Retina (tissue), 1 donor: ENCODE measurements at places on chromosomes 12 and 14.

DNA sequence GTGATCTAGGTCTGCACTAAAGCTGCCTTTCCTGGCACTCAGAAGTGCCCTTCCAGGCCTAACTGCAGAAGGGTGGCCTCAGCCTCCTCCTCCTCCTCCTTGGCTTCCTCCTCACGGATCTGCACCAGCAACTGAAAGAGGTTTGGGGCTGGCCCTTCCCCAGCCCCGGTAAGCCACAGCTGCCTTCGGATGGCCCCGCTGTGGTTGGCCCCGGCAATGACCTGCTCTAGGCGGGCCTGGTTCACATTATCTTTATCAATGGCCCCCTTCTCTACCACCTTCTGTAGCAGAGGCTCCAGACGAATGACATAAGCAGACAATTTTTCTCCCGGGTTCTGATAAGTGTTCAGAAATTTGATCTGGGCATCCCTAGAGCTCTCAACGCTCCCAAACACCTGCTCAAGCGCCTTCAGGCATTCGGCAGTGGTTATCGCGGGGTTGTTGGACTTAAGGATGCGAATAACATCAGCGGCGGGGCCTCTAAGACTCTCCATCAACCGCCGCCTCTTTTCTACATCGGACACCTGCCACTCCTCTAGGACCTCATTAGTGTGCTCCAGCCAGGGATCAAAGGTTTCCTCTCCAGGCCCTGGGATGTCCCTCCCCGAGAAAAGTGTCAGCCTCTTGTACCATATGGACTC is 1.5 kb downstream of the PNMA1 start:
- peak; percentile 78 for DNase-seq

DNA sequence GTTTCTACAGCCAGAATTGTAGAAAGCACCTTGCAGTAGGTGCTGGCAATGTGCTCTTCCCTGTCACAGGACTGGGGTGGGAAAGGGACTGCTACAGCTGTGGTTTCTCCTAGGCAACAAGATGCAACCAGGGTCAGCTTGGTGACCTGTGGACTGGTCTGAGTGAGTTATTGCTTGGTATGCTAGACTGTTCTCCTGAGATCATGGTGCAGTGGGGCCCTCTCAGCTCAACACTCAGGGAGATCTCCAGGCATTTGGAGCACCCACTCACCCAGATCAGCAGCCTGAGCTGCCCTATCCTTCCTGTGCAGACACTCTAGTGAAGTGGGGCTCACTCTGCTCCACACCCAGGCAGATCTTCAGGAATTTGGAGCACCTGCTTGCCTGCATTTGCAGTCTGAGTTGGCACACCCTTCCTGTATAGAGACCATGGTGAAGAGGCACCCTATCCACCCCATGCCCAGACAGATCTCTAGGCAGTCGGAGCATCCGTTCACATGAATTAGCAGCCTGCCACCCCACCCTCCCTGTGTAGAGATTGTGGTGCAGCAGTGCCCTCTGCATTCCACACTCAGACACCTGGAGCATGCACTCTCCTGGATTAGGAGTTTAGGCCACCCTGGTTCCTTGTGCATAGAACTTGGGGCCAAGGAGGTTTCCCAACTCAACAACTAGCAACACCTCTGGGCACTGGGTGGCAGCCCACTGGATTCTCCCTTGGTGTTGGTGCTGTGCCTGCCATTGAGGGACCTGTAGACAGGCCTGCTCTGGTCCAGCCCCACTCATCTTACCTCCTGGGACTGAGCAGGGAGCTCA is 3.8 kb upstream of the FAM186B start:
- DNase-seq = no peak

GRCh38 chr12:122845865-122846621 is 10.8 kb downstream of the HIP1R start:
- DNase-seq = no peak

GRCh38 chr12:2811801-2812200 is 667 bp upstream of the ITFG2 start:
- peak; percentile 31 for DNase-seq

DNA sequence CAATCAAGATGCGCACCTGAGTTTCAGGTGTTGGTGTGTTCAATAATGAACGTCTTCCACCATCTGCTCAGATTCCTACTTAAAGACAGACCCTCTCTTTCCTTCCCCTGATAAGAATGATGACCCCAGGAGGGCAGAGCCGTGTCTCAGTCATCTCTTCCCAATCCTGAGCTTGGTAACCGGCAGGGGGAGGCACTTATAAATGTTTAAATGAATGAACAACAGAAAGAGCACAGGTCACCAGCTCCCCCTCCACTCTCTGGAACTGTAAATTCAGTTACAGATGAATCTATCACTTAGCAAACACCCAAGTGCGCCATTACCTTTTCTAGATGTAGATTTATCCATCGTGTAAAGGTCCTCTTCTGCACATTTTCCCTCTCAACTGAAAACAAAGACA is 72.4 kb upstream of the DICER1 start:
- DNase-seq = no peak

DNA sequence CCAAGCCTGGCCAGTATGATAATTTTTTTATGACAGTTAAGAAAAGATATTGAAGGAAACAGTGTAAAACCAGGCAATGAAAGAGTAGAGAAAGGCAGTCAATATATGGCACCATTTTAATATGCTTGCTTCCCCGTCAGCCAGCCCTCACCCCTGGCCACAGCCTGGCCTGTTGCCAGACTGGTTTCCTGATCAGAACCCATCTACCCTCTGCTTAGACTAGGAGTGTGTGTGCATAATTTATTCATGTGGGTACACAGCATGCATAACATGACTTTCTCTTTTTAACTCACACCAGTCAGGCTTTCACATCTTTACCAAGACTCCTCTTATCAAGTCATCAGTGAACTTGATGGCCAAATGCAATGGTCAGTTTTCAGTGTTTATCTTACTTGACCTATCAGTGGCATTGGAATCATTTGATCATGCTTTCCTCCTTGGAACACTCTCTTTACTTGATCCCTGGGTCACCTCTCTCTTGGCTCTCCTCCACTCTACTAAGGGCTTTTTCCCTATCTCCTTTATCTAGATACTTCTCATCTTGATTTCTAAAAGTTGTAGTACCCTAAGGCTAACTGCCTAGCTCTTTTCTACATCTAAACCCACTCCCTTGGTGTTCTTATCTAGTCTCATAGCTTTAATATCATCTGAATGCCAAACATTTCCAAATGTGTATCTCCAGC is 10.0 kb upstream of the GPR19 start:
- no peak for DNase-seq

- DNase-seq = no peak
Observed at GRCh38 chr14:34715127-34715863, 902 bp upstream of the CFL2 start.
